Endodermal cell (in vitro differentiated cells): ENCODE measurements at places on chromosomes 13 and 19. TPM values are rescaled to one million over a fixed set of nuclear protein-coding genes. Genes with fewer than 3 reads are reported as not detected.

Gene TEX29
- total RNA-seq: 0.69 to 2.0 TPM in 2 of 3 replicates, not detected in the other

Gene PODNL1
- 0.70 to 0.74 TPM in 2 of 3 replicates, not detected in the other for total RNA-seq

Gene SIX5
- 31.5 to 41.6 TPM (median 40.6 TPM) in 3 replicates for total RNA-seq

Gene VSTM2B
- not detected in 3 replicates for total RNA-seq

Gene PLA2G4C
- 0.84 to 1.9 TPM (median 1.4 TPM) in 3 replicates for total RNA-seq

Gene CDX2
- not detected in 2 replicates for total RNA-seq
